BJ (cell line): ENCODE measurements at places on chromosomes 3 and 15.

DNA sequence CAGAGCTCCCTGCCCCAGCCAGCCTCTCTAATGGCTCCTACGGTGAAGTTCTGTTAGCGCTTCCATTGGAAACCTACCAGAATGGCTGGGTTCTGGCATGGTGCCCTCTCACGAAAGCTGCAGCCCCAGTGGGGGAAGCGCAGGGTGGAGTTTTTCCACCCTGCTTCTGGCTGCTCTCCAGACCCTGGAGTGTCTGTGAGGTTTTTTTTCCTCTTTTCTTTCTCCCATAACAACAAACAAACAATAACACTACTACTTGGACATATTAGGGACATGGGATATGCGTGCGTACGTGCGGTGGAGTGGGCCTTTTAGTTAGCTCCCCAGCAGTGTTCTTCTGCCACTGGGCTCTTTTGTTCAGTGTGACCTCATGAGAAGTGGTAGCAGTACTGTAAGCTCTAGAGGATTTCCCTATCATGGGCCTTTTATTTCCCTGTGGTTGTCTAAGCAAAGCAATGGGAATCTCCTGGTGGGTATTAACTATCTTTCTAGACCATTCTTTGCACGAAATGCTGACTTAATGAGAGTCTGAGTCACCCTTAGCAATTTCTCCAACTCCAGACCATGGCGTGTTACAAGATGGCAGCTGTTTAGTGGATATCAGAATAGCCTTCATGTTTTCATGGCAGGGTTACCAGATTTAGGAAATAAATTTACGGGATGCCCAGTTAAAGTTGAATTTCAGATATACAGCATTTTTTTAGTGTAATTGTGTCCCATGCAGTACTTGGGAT lies 161.9 kb downstream of the FNDC3B start:
- peak; percentile 69 for DNase-seq

DNA sequence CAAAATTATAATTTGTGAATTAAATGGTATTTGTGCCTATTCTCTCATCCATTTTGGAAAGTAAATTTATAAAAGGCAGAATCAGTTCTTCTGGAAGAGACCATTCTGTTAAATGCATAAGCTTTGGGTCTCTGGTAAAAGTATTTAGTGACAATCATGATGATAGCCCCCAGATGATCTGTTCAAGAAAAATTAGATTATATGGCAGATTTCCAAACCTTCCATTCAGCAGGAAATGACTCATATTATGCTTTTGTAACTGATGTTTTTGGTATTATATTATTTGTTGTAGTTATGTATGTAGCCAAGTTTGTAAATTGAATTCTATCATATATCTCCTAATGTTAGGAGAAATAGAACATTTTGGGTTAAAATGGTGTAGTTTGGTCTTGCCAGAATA lies 340.8 kb upstream of the DPH6 start:
- no peak for DNase-seq

DNA sequence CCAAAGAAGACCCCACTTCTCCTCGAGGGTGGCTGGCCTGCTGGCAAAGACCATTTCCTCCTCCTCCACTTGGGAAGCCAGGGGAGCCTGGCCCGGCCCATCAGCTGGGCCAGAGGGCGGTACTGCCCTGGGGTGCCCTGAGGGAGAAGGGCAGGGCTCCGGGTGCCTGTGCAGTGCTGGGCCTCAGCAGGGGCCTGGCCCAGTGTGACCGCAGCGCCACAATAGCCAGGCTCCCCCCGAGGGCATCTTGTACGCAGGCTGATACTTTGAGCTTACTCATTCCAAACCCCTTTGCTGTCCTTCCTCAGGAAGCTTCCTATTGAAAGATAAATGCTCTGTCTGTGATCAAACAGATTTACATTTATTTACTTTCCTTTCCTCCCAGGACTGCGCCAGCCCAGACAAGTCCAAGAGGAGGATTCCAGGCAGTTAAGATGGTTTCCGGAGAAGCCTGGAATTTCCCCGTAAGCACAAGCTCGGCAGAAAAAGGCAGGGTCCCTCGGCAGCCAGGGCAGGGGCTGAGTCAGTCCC lies 240.1 kb downstream of the XXYLT1 start:
- DNase-seq, result no peak

DNA sequence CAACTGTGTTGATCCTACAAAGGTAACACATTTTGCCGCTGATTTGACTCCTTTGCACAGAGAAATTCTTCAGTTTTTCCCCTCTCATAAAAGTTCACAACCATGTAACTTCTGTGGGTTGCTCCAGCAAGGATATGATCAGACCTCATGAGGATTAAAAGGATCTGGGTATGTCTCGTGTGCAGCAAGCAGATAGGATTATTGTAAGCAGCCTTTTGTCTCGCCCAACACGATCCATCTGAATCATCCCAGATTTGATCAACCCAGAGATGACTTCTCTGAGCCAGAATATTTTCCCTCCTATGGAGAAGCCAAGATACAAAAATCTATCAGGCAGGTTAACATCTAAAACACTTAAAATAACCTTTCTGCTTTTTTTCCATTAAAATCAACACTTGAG lies 12.8 kb upstream of the BNIP2 start:
- DNase-seq, result no peak

- DNase-seq, result no peak
These were observed 16.2 kb upstream of the PDIA5 start for GRCh38 chr3:123050666-123051065.

DNA sequence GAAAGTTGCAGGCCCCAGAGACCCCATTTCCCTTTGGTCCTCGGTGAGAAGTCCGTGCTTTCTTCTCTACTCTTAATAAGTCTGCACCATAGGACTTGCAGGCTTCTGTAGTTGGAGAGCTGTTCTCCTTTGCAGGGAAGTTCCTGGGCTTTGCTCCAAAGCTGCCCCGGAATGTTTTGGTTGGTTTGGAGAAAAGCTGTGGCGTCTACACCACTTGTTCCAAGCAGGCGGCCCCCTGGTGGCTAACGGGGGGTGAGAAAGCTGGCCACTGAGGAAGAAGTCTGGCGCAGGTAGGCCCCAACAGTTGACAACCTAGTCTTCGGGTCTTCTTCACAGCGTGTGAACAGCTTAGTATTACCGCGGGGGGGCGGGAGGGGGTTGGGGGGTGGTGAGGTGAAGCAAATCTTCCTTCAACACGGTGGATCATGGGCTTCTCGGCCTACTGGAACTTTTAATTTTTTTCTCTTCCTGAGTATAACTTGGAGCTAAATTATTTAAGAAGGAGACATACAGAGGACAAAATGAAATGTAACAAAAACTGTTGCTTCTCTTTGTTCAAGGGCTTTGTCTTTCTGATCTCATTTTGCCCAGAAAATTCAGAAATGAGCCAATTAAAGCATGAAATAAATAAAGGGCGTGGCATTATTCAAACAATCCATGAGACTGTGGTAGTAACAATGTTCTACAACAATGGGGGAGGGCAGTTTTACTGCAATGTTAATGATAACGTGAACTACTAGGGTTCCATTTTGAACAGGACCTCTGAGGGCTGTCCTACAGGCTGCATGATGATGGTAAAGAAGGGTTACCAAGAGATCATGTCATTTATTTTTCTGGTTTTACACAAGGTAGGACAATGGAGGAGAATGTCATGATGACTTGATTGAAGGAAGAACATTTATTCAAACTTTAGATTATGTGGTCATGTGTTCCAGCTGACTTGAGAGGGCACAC lies 2.2 kb upstream of the THRB start:
- DNase-seq, result peak; percentile 51

GRCh38 chr3:129793942-129794310 lies 99.6 kb downstream of the TMCC1 start:
- no peak for DNase-seq
